ENCODE measurements at places on chromosomes 12 and 14. TPM values are rescaled to one million over a fixed set of nuclear protein-coding genes. Genes with fewer than 3 reads are reported as not detected.
A peak's percentile ranks its signal among the peaks of the same experiment; 100 is the strongest.

DNA sequence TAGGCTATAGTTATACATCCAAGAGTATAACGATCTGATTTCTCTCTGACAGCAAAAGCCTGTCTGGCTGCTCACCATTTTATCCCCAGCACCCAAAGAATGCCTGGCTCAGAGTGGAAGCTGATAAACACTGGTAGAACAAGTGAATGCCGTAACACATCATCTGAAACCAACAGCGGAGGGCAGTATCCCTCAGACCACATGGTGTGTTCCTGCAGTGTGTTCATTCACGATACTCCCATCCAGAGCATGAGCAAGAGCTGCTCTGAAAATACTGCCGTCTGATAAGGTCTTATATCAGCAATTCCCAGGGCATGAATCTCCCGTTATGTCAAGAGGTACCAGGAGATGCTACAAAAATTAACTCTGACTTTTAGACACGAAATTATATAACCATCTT is 95.9 kb downstream of the TTC7B start:
- no peak for DNase-seq

DNA sequence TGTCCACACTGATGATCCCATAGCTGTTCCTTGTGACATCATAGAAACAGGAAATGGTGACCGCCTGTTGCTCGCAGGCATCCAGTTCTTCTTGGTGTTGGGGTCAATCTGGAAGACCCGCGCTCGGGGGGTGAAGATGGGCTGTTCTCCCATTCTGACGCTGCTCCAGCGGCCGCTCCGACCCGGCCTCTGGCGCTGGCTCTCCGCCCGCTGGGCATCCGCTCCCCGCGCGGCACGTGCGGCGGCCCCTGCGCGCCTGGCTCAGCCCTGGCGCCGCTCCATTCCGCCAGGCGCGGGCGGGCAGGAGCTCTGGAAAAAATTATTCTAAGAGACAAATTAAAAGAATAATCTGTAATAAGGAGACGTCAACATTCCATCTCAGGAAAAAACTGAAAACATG is 761.1 kb downstream of the TMEM121 start:
- no peak for DNase-seq

GRCh38 chr12:75302225-75302624 is 27.9 kb downstream of the CAPS2 start:
- no peak for DNase-seq

- DNase-seq: no peak
These were observed 21.4 kb downstream of the B4GALNT3 start for GRCh38 chr12:480831-481816.

GRCh38 chr12:120119271-120119973 is 2.9 kb upstream of the RAB35 start:
- DNase-seq: no peak

DNA sequence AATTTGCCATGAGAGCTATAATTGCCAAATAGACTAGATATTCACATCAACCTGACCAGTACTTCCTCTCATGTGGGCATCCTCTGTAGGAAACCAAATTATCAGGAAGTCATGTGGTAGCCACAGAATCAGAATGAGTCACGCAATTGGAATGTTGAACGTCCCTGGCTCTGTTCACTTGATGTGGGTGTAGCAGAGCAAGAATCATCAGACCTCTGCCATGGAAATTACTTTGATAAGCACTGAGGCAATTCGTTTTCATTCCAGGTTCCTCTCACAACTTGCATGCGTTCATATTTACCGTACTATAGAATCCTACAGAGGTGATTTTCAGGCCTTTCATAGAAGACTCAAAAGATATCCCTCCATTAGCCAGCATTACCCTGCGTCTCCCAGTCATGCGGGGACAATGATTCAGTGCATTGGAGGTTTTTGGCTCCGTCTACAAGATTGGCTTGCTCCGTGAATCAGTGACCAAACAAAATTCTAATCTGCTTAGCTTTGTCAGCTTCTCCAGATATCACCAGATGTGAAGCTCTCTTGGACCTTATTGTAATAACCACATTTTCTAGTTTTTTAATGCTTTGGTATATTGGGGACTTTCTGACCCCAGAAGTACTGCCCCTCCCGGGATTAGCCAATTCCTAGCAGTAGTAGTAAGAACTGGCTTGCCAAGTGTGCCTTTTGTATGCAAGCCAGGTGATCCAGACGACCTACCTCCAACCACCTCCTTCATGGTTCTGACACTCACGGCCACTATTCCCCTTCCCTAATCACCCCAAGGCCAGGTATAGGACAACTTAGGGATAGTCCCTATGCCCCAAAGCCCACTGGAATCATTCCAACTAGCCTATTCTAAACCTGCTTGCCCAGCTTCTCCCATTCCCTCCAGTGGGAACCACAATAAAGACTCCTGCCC is 133.4 kb downstream of the KICS2 start:
- DNase-seq: peak; percentile 91

DNA sequence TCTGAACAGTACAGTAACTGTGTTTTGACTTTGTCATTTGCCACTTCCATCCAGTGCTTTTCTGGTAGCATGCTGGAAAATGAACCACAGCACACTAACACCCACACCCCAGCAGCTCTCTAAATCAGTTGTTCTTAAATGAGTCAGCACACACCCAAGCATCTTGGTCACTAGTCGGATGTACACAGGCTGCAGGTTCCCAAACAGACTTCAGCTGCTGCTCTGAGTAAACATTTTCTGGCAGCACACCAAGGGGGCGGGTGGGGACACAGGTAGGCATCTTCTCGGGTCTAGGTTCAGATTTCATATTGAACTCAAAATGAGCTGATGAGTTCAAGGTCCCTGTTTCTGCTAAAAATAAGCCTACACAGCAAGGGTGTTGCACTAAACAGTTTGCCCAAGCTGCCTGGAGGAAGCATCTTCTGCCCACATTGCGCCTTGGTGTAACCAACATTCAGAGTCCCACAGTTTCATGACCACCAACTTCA is 39.8 kb downstream of the IFNG start:
- DNase-seq: no peak

- DNase-seq: no peak
These were observed 444.2 kb downstream of the SNAPC1 start for GRCh38 chr14:62206456-62206855.

DNA sequence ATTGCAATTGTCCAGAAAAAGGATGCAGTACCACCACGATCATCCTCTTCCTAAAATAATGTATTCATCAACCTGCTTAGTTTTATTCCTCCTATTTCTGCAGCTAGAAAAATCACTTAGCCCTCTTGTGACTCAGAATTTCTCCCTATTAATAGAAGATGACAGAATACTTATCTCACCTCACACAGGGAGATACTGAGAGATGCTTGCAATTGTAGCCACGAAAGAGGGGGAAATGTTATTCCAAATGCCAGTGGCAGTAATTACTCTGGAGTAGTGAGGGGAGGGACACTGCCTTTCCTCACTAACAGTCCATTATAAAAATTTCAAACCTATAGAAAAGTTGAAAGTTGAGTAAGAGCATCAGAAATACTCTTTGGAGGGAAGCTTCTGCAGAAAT is 11.8 kb upstream of the DUSP6 start:
- no peak for DNase-seq

- DNase-seq: no peak
These were observed 131.0 kb downstream of the NOVA1 start for GRCh38 chr14:26466862-26467261.

DNA sequence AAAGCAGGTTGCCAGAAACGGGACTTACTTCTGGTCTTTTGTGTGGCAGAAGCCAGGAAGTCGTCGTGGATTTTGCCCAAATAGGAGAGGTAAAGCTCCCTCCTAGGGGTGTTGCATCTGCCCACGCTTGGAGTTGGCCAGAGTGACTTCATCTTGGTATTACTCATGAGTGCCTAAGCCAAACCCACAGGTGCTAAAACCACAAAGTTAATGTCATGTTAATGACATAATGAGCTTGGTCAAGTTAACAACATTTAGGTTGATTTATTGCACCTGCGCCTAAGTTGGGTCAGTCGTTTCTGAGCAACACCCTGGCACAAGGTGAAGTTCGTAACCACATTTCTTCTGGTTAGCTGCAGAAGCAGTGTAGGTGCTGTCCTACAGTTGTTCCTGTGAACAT is 225.2 kb downstream of the FUT8 start:
- DNase-seq: peak; percentile 62

GRCh38 chr14:93953263-93953662 is 23.1 kb downstream of the ASB2 start:
- DNase-seq: no peak

GRCh38 chr14:54267172-54267571 is 129.6 kb upstream of the CDKN3 start:
- no peak for DNase-seq

- DNase-seq: no peak
These were observed 31.6 kb upstream of the CD69 start for GRCh38 chr12:9792185-9792900.

DNA sequence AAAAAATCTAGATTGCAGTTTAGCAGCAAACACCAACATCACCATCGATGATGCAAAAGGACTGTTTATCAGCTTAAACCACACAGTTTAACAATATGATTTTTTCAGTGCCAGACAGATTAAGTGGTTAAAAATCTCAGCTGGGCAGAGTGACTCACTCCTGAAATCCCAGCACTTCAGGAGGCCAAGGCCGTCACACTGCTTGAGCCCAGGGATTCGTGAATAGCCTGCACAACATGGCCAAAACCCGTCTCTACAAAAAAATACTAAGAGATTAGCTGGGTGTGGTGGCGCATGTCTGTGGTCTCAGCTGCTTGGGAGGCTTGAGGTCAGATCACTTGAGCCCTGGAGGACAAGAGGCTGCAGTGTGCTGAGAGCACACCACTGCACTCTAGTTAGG is 8.9 kb downstream of the RSRC2 start:
- DNase-seq: peak; percentile 79

DNA sequence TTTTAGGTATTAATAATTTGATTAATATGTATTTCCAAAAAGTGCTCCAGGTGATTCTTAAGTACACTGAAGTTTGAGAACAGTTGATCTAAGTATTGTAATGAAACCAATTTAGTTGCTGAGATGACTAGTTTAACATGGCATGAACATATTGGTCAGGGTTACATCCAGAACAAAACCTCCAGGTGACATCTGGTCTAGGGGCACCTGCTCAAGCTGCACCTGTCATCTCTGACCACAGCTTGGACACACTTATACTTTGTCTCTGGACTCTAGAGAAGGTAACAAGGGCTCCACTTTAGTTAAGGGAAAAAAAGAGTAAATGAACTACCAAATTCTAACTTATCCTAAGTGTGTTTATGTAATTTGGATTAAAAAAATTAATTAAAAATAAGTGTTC is 8.1 kb downstream of the ARID2 start:
- DNase-seq: no peak

DNA sequence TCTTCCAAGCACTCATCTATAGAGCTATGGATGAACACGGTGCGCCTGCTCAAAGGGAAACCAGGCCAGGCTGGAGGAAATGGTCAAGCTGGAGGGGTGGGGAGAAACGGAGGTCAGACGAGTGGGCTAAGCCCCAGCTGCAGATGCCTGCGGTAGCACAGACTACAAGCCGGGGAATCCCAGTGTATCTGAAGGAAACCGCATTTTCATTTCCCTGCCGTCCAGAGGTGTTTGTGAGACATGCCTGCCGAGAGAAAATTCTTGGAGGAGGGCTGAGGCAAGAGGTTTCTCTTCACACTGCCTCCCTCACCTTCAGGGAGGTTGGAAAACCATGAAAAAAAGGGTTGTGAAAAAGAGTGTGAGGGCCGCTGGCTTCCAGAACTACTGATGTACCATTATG is 102.0 kb upstream of the FOXN3 start:
- DNase-seq: no peak

SLC39A2 gene
- 0.25 TPM for total RNA-seq

GALNT8 gene
- total RNA-seq: 0.55 TPM

CCDC197 gene
- not detected for total RNA-seq

NAP1L1 gene
- total RNA-seq: 500 TPM

KRT6A gene
- 0.21 TPM for total RNA-seq

HOXC5 gene
- 0.50 TPM for total RNA-seq

RAPGEF3 gene
- total RNA-seq: 8.7 TPM

DTX1 gene
- total RNA-seq: 1.8 TPM

PZP gene
- not detected for total RNA-seq

SLC25A47 gene
- total RNA-seq: not detected

CARMIL3 gene
- 2.3 TPM for total RNA-seq

NUBPL gene
- total RNA-seq: 9.8 TPM

CERS5 gene
- total RNA-seq: 40.9 TPM

KRT80 gene
- 19.4 TPM for total RNA-seq

Measured in kidney epithelial cell (primary cell).